ENCODE measurements at places on chromosomes 11 and 22.

GRCh38 chr22:40289991-40290459 is 56.3 kb upstream of the ADSL start:
- DNase-seq, result no peak

DNA sequence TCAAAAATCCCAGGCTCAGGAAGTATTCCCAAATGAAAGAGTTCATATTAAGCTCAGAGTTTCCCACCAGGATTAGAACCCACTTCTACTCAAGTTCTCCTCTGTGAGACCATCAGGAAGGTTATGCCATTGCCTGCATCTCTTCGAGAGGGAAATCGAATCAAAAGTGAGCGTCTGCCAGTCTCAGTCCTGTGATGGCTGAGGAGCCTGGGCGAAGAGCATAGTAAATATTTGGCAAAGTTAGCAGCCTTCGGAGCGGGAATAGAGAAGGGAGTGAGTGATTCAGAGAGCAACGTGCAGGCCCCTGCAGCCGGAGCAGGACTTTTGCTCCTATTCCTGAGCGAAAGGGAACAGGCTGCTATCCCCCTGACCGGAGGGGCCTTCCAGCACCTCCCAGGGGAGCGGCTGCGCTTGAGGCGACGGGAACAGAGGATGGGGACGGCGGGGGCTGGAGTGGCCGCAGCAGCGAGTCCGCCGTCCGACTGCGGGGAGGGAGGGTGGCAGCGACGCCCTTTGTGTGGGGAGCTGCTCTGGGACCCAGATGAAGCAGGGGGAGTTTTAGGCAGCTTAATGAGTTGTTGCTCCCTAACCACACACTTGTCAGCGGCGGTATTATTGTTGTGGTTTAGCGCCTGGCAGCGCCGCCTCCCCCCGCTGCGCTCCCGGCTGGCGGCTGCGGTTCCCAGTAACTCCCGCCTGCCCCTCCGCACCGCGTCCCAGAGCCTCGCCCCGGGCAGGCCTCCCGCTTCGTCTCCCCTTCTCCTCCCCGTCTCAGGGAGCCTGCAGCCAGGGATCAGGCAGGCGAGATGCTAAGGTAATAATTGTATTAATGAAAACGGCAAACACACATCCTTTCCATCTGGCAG is 21.7 kb upstream of the NRGN start:
- DNase-seq, result no peak

- no peak for DNase-seq
Measured at GRCh38 chr11:67158221-67158620, 39.2 kb downstream of the KDM2A start.

DNA sequence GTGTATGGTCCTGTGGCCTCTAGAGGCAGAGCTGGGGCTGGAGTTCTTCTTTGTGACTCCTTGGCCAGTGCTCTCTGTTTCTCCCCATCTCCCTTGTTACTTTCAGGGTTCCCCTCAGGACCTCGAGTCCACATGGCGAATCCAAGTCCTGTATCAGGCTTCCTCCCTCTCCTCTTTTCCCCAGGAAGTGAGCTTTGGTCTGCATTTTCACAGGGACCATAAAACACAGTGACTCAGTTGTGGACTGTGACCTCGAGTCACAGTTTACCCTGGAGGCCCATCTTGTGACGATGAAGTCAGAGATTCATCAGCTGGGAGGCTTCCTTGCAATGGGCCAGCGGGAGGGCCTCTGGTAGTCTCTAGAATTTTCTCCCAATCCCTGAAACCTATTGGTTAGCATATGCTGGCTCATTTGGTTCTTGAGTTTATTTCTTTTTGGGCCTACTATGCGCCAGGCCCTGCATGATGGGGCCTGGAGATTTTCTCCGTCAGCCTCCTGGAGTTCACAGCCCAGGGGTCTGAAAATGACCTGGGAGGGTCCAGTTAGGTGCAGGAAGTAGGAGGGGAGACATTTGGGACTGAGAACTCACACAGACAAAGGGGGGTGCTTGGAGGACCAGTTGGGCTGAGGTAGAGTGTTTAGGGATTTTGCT is 100.8 kb downstream of the KIAA1671 start:
- no peak for DNase-seq

- no peak for DNase-seq
Measured at GRCh38 chr11:55658608-55659007, 3.4 kb upstream of the OR4C6 start.

GRCh38 chr11:94770563-94771120 is 2.5 kb downstream of the AMOTL1 start:
- no peak for DNase-seq

GRCh38 chr11:94732617-94733281 is 35.4 kb upstream of the AMOTL1 start:
- no peak for DNase-seq

DNA sequence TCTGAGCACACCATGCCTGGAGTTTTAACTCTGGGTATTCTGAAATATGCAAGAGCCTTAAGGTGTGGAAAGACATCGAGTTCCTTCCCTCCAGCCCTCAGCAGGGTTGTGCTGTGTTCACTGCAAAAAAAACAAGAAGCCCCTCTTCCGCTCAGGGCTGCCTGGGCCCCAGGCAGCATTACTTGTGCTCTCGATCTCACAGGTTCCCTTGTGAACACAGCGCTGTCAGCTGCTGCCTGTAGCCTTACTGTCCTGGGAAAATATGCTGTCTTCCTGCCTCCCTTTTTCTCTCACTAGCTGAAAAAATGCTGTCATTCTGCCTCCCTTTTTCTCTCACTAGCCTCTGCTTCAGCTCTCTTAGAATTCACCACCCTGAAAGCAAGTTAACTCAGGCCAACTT is 15.7 kb upstream of the TENM4 start:
- DNase-seq, result no peak

- no peak for DNase-seq
Measured at GRCh38 chr22:35377735-35378134, 3.2 kb upstream of the HMOX1 start.

DNA sequence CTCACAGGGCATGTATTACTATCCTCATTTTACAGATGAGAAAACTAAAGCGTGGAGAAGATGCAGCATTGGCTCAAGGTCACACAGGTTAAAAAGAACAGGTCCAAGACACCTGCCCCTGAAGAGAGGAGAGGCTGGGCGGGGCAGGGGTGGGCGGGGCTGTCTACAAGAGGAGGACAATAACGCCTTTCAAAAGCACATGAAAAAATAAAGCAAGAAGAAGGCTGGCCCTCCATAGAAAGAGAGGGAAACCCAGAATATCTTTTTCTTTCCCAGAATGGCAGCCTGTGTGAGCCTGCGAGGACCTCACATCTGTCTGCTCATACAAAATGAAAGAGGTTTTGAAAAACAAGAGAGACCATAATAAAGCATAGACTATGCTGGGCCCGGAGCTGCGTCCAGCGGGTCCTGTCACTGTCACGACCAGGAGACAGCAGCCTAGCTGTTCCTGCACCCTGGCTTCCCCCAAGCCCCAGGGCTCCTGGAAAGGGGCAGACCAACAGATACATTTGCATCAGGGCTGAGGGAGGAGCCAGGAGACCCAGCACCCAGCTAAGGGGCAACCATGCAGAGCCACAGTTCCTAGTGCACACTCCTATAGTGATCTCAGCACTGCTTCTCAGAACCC is 61.6 kb downstream of the DSCAML1 start:
- no peak for DNase-seq

- DNase-seq, result no peak
Measured at GRCh38 chr11:121534131-121535093, 81.6 kb upstream of the SORL1-AS1 start.

GRCh38 chr22:47400701-47401591 is 638.5 kb downstream of the TBC1D22A start:
- DNase-seq, result no peak

DNA sequence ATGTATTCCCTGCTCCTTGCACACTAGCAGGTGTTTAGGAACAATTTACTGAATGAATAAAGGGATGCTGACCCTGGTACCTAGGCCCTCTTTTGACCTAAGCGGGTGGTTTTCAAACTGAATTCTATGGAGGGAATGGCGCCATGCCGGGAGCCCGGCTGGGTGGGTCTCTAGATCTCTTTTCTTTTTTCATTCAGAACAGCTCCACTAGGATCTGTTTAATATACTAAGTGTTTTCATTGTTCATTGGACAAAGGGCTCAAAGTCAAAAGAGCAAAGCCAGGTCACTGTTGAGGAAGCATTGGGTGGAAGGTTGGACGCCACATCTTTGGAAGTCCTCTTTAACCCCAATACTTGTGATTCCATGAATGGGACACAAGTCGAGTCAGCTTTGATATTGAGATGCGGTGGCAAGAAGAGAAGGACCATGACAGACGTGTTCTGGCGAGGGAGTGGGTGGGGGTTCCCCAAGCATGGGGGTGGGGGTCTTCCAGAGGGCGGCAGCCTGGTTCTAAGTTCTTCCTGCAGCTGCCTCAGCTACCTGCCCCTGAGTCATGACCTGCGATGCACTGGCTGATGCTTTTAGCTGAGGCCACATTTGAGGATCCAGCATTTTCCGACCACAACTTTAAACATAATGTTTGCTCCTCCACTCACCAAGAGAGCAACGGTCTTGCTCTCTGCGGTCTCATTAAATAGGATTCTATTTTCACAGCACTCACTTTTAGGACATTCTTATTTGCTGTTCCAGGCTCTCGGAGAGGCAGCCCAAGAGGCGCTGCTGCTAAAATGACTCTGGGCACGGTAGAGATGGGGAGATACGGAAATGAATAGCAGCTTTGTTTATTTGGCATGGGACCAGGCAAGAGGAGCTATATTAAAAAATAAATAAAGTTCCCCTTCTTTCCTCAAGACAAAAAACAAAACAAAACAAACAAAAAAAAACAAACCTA is 100.6 kb downstream of the FBXO7 start:
- DNase-seq, result no peak

DNA sequence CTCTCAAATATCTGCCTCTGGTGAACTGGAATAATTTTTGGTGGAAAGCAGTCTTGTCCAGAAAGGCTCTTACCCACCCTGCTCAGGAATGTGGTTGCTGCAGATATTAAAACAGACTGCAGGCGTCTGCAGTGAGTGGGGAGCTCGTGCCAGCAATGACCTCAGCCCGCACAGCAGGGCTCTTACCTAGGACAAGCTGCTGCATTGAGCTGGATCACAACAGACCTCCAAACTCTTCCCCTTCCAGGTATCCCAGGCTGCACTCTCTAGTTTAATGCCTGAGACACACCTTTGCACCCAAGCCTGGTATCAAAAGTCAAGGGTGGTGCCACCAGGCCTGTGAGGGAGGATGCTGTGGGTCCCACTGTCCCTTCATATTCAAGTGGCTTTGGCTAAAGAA is 69.7 kb upstream of the CDON start:
- DNase-seq, result no peak

DNA sequence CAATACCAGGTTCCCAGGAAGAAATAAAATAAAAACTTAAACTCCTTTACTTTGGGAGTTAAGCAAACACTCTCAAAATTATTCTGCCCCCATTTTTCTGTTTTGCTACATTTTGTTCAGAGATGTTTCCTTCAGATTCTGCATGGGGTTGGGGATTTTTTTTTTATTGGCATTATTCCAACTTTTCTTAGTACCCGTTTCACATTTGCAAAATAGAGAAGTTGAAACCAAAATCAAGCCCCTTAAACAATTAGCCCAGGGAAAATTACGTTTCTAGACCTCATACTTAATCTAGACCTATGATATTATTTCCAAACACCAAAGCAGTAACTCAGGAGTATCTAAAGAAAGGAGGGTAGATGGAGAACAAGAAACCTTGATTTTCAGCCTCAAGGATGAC is 20.6 kb upstream of the MS4A7 start:
- DNase-seq, result peak; percentile 41

DNA sequence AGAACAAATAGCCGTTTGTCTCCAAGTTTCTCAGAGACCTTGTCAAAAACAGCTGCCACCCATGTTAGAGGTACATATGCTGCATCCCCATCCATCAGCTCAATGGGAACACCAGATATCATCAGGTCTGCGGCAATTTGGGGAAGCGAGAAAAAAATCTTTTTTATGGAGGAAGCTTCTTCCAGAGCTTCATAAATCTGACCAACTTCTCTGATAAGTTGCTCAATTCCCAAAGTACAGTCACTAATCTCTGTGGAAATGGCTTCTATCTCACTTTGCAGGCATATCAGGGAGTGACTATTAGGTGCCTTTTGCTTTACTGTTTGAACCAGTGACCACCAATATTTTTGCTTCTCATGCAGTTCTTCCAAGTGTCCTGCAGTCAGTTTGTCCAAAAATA is 34.3 kb upstream of the MRPL17 start:
- DNase-seq, result no peak

GRCh38 chr11:2846056-2846455 is 39.5 kb downstream of the CDKN1C start:
- no peak for DNase-seq
